Ovary (tissue), 10 donors: ENCODE measurements at places on chromosomes 6 and 20. TPM values are rescaled to one million over a fixed set of nuclear protein-coding genes. Genes with fewer than 3 reads are reported as not detected.

- H3K27me3 ChIP-seq, result no peaks in the 10 kb centered on the region
- H3K27ac ChIP-seq, result no peak overlapping the region
- peak overlapping the region; percentile 60 for H3K4me3 ChIP-seq
- H3K36me3 ChIP-seq, result no peaks in the 10 kb centered on the region
- DNase-seq, result no peak
- peaks cover 12% of the 10 kb centered on the region for H3K4me1 ChIP-seq
Observed at GRCh38 chr6:127515234-127515793, 3.8 kb downstream of the MTCL3 start.

- no peak overlapping the region for H3K4me3 ChIP-seq
- no peak for DNase-seq
- no peaks in the 10 kb centered on the region for H3K4me1 ChIP-seq
- H3K27me3 ChIP-seq, result no peaks in the 10 kb centered on the region
- H3K36me3 ChIP-seq, result no peaks in the 10 kb centered on the region
- H3K27ac ChIP-seq, result no peak overlapping the region
Observed at GRCh38 chr6:25251426-25251825, 27.7 kb upstream of the CARMIL1 start.

- no peak for DNase-seq
- no peaks in the 10 kb centered on the region for H3K27me3 ChIP-seq
- no peaks in the 10 kb centered on the region for H3K36me3 ChIP-seq
- no peaks in the 10 kb centered on the region for H3K4me1 ChIP-seq
Observed at GRCh38 chr20:58997141-58997770, 9.8 kb downstream of the CTSZ start.

MAFB gene
- total RNA-seq, result 23.5 TPM

EYS gene
- total RNA-seq, result not detected

- H3K36me3 ChIP-seq, result no peaks in the 10 kb centered on the region
- H3K4me3 ChIP-seq, result no peak overlapping the region
- no peaks in the 10 kb centered on the region for H3K4me1 ChIP-seq
- no peaks in the 10 kb centered on the region for H3K27me3 ChIP-seq
- DNase-seq, result no peak
- H3K27ac ChIP-seq, result no peak overlapping the region
Observed at GRCh38 chr6:134065706-134066105, 13.3 kb upstream of the SLC2A12 start.

GRCh38 chr6:157516319-157517026 lies 135.5 kb downstream of the ZDHHC14 start:
- no peak for DNase-seq
- peaks cover 4% of the 10 kb centered on the region for H3K4me1 ChIP-seq
- H3K27me3 ChIP-seq, result no peaks in the 10 kb centered on the region
- H3K27ac ChIP-seq, result no peak overlapping the region

DNA sequence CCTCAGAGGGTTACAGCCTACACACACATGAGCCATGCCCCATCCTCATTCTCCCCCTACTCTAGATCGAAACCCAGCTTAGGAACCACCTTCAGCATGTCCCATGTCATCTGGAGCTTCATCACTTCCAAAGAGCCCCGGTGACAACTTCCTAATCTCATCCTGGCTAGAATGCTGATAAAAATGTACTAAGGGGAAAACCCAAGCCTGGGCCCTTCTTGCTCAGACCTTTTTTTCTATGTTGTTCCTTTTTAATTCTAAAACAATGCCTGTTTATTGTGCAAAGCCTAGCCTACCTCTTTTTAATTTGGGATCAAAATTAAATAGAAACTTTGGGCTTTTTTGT lies 44.1 kb upstream of the NT5E start:
- H3K27ac ChIP-seq, result no peak overlapping the region
- H3K4me3 ChIP-seq, result no peak overlapping the region
- no peaks in the 10 kb centered on the region for H3K27me3 ChIP-seq
- no peaks in the 10 kb centered on the region for H3K36me3 ChIP-seq

MANEA gene
- 11.5 TPM for total RNA-seq
